ENCODE measurements at places on chromosomes 5 and 9.

GRCh38 chr9:133421615-133422542 lies at the start of gene ADAMTS13:
Gene ADAMTS13, plus strand, starts transcription at chr9:133422367. Its CDS starts 77 bp downstream, at chr9:133422444.
- DNase-seq, result peak; percentile 37

GRCh38 chr9:19246891-19247290 lies 16.4 kb downstream of the DENND4C start:
- DNase-seq, result no peak

DNA sequence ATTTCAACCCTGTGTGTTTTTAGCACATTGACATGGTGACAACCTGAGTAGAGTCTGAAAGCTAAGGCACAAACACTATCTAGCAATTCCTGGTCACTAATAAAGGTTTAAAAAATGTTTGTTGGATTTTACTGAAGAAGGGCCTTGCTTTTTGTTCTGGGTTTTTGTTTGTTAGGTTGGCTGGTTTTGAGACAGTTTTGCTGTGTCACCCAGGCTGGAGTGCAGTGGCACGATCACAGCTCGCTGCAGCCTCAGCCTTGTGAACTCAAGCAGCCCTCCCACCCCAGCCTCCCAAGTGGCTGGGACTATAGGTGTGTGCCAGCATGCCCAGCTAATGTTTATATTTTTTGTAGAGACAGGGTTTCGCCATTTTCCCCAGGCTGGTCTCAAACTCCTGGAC lies 39.0 kb downstream of the PRKACG start:
- no peak for DNase-seq

DNA sequence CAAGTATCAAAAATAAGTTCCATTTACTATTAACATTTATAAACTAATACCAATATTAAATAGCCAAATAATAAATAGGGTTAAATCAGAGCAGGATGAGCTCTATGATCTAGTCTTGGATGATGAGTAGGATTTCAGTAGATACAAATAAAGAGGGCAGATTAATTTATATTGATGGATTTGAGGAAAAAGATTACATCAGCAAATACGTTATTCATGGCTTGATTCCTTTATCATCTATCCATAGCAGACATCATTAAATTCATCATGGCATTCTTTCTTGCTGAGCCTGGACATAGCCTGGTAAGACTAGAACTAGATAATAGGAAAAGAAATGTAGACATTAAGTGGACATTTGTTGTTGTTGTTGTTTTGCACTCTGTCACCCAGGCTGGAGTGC lies 13.4 kb upstream of the MSMP start:
- DNase-seq, result no peak

GRCh38 chr5:164224236-164224635 lies 718.8 kb downstream of the MAT2B start:
- DNase-seq, result no peak

DNA sequence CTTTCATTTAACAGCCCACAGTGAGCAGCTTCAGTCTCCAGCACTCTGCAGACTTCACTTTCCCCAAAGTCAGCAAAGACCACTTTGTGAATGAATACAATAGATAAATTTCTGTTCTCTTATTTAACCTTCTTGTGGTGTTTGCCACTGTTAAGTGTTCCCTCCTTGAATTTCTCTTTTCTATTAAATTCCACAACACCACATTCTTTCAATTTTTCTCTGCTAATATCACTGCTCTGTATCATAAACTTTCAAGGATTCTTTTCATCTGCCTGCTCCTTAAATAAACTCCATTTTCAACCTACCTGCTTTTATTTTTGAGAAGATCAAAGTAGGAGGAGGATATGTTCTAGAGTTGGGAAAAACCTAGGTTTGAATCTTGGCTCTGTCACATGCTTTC lies 739.5 kb upstream of the GRAMD2B start:
- DNase-seq, result no peak

DNA sequence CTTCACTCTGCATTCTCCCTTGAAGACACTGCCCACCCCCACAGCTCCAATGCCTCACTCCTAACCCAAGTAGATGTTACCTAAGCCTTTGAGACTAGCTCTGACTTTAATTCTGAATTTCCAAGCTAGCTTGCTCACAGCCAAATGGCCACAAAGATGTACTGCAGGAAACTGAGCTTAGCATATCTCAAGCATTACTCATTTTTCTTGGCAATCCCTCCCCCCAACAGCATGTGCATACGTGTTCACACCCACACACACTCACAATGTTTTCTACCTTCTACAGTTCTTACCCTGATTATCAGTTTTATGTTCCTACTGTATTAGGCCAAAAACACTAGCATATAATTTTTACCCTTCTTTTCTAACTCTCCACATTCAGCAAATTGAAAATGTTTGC lies 13.7 kb upstream of the GRIA1 start:
- DNase-seq, result no peak

GRCh38 chr9:4371108-4371507 lies 71.2 kb upstream of the GLIS3 start:
- DNase-seq, result no peak

DNA sequence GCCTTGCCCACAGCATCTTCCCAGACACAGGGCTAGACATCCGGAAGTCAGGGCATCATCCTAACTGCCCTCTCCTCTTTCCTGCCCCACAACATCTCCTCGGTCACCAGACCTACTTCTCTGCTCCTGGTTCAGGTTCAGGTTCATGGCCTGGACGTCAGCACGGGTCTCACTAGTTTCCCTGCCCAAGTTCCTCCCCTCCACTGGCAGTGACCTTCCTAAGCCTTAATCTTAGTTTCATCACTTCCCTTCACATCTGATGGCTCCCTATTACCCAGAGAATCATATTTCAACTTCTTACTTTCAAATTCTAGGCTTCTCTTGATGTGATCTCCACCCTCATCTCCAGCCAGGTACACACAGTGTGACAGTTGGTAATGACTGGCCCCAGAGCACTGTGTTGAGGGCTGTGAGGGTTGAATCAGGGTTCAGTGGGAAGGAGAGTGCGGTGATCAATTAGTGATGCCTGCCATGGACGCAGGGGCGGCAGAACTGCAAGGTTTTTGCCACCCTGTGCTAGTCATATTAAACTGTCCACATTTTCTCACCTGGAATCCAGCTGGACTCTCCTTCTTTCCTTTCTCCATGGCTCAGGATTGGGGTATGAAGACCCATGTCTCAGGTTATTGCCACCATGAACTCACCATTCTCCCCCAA lies 34.3 kb upstream of the CRB2 start:
- no peak for DNase-seq

GRCh38 chr9:77829420-77829819 lies 181.3 kb upstream of the GNA14 start:
- DNase-seq, result no peak

DNA sequence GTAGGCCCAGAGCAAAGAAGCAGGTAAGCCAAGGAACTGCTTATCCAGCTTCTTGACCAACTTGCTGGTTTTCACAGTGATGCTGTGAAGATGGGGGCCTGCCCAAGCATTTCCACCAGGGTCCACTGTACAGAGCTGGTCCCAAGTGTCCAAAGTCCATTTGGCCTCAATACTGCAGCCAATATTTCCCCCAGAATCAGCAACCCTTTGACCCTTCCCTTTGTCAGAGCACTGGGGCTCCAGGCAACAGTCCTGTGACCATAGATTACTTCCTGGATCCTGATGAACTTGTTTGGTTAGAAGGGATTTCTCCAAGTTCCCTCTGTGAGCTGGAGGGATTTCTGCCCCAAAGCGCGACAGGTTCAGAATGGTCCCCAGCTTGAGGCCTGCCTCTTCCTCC lies 26.3 kb downstream of the FAXDC2 start:
- DNase-seq, result no peak

DNA sequence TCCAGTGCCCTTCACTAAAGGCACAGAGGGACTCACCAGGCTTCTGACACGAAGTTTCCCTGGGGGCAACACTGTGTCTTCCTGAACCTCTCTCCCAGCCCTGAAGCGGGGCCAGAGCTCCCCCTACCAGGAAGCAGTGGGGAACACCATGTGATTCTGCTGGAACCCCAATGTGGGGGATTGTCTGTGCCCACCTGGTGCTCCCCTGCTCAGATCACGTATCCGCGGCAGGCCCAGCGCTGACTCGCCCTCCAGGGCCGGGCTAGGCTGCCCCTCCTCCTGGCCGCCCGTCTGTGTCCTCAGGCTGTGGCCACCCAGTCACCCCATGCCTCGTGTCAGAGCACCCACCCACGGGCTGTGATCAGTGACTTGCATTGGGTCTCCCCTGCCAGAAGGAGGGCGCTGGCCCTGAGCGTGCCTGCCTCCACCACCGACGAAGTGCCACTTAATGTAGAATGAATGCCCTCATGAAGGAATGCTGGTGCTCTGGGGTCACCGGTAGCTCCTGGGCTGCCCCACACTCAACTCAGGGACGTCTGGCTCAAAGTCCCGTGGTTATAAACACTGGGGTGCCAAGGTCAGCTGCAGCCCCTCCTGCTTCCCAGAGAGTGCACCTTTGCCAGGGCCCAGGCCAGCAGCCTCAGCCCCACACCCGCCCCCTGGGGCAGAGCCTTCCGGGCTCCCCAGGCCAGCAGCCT lies 22.1 kb downstream of the SARDH start:
- no peak for DNase-seq

All from SW 1271 (cell line).